Type B pancreatic cell (in vitro differentiated cells): ENCODE measurements at places on chromosomes 12 and 14.
A peak's percentile ranks its signal among the peaks of the same experiment; 100 is the strongest.

DNA sequence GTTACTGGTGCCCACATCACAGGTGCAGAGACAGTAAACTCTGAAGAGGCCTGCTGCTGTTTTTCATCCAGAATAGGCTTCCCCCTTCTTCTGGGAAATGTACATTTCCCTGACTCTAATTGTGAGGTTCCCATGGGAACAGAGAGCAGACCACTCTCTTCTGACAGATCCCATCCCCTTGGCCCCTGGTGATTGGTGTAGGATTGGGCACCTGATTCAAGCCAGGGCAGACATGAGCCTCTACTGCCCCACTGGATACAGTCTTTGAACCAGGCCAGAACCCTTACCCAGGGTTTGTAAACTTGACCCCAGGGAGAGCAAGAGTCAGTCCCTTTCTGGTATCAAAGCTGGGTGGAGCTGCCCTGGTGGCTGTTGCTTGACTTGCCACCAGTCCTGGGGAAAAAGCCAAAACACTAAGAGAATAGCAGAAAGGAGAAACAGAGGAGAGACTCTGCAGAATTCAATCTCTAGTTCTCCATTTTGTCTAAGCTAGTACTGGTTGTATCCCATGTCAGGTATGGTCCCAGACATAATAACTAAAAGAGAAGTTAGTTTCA, 14.8 kb upstream of the NFYB start:
- DNase-seq, result no peak

DNA sequence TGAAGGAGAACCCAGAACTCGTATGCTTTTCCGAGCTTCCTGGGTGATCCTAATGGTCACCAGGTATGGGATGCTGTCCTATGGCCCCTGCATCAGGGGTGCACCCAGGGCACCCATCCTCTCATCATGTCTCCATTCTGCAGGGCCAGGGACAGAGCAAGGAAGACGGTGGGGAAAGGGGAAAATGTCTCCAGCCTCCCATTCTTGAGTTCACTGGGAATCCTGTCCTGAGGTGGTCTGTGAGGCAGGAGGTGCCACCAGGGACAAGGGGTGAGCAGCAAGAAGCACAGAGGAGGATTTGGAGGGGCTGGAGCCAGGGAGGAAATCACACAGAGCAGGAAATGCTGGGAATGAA, 14.9 kb upstream of the SLC6A12 start:
- peak; percentile 50 for DNase-seq

- DNase-seq, result no peak
These were observed 49.0 kb downstream of the LIMA1 start for GRCh38 chr12:50234347-50234746.

DNA sequence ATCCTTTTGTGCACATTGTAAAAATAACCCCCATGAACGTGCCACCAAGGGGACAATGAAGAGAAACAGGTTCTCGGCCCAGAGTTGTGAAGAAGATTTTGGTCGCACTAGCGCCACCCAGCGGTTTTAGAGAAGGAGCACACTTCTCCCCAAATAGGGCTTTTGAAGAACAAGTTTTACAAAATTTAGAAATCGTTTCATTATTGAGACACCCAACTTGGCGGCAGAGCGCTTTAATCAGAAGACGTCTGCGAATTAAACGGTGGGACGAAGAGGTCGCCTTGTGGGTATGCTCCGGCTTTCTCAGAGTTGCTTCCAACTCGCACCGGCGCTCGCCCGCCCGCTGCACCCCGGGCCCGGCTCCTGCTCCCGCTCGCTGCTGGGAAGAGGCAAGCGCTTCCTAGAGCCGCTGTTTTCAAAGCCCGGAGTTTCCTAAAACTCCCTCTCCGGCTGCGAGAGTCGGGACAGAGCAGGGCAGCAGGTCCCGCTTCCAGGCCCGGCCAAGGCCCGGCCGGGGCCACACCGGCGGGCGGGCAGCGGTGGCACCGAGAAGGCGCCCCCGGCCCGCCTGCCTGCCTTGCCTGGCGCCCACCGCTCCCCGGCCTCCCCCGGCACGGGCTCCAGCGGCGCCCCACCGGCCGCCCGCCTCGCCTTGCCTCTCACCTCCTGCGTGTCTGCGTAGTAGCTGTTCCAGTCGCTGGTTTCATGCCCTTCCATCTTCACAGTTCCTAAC, 645 bp downstream of the FOXA1 start:
- DNase-seq, result no peak

- DNase-seq, result no peak
These were observed 62.9 kb downstream of the TRAF3 start for GRCh38 chr14:102840115-102840514.

GRCh38 chr12:109504068-109504467, 26.6 kb downstream of the UBE3B start:
- no peak for DNase-seq

DNA sequence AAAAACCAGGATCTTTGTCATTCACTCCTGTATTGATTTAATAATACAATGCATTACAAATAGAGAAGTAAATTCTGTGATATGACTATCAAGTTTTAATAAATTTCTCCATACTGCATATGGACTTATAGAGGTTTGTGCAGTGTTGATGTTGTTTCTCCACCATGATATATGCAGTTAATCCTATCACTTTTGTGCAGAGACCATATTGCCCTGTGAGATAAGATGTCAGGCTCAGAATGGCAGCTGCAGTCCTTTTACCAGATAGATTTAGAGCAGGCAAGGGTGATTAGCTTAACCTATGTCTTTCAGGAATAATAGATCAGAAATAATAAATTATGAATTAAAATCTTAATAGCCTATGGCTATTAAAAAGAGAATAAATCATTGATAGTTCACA, 38.6 kb upstream of the KCNJ8 start:
- no peak for DNase-seq

DNA sequence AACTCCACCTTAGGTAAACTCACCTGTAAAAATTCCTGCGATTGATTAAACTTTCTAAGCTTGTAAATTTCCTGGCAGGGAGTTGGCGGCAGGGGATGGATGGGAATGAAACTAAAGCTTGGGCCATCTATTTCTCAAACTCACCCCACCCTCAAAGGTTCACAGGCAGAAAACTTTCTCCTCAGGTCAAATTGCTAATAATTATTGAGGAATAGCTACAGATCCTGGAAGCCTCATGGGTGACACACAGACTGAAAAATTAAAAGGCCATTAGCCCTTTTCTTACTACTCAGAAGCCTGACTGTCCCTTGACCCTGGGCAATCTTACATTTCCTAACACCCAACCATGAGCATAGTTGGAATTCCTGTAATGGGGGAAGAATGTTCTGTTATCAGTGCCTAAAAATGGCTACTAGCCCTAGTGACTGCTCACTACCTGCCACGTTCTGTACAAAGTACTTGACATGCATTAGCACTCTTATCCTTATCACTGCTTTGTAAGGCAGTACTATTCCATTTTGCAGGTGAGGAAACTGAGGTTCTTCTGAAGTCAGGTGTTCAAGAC, 12.4 kb upstream of the SYNDIG1L start:
- no peak for DNase-seq

DNA sequence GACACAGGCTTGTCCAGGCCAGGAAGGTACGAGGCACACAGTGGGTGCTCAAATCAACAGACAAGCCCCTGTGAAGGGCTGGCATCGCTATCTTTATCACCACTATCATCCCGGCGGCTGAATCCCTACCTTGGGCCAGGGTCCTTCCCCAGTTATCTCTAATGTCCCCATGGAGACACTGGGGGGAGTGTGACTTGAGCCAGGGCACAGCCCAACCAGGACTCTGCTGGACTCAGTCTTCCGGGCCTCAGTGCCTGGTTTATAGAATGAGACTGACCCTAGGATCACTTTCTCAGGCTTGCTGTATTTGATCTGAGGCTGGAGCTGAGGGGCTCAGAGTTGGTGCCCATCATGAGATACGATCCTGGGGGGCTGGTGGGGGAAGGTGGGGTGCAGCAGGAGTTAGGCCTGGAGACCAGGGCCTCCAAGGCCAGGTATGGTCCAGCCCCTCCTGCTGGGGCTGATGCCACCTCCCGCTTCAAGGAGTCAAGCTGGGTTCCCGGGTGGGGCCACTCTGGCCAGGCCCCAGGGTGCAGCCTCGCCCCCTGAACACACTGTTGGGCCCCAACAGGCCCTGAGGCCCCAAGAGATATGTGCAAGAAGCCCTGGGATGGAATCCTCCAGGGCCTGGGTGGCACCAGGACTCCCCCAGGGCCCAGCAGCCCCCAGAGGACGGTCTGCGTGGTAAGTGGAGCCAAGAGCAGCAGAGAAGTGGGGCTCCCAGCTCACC, 11.8 kb downstream of the BEGAIN start:
- DNase-seq, result no peak

DNA sequence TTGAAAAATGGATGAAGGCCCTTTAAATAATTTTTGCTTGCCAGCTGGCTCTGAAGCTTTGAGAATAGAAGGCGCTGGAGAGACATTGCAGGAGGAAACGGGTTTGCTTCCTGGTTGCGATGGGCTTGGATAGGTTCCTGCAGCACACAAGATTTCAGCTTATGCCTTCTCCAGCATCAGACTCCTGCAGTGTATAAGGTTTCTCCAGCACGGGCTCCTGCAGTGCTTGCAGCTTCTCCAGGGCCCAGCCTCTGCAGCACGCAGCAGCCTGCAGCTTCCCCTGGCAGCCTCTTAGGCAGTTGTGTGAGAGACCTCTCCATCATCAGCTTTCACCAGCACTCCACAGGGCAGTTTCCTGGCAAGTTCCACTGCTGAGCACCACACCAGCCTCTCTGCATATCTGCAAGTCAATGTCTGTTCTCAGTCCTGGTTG, 78.7 kb upstream of the ZDHHC17 start:
- no peak for DNase-seq

GRCh38 chr14:103121121-103121845, 2.0 kb upstream of the TNFAIP2 start:
- DNase-seq, result no peak

DNA sequence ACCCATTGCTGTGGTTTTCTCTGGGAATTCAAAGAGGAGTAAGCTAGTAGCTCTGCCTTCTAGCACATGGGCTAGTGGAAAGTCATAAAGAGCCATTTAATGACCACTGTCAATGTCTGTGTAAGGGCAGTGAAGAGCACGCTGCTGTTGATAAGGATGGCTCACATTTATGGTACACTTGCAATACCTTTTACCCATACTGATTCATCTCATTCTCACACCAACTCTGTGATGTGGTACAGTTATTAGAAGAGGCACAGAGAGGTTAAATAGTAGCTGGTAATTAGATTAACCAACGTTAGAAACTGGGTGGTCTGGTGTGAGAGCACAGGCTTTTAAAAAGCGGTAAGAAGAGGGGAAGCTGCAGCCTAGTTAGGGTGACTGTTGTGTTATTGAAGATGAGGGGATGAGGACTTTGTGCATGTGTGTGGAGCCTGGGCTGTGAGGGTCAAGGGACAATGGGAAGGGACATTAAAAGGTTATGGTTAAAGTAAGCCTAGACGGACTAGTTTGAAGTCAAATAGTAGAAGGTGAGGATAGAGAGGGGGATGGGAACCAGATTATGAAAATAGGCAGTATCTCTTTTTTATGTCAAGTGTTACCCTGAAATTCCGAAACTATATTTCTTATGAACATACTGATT, 25.2 kb downstream of the RASSF3 start:
- no peak for DNase-seq

- DNase-seq, result no peak
These were observed 199.0 kb downstream of the DUSP6 start for GRCh38 chr12:89153341-89153740.

DNA sequence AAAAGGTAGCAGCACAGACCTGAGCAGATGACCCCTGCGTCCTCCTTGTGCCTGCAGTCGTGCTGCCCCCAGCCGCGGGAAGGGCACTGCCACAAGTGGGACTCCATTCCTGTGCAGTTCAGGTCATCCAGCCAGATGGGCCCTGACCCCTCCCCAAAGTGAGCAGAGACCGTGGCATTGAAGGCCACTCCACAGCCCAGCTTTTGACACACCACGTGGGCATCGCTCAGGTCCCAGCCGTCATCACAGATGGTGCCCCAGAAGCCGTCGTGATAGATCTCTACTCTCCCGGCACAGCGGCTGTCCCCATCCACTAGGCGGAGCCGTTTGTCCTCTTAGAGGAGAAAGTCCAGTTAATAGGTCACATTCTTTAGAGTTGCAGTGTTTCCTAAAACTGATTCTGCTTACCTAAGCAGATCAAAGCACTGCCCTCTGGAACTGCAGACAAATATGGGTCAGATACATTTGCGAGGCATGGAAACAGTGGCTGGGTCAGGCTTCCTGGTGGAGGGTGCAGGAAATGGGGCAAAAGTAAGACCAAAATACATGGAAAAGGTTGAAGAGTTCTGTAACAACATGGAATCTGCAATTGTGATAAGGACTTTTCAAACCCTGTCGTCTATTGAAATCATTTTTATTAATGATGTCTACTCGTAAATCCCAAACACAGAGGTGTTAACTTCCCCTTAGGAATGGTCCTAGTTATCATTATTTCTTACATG, 69.4 kb downstream of the CD163L1 start:
- DNase-seq, result no peak

- DNase-seq, result no peak
These were observed 14.5 kb upstream of the FLVCR2 start for GRCh38 chr14:75563931-75564330.

DNA sequence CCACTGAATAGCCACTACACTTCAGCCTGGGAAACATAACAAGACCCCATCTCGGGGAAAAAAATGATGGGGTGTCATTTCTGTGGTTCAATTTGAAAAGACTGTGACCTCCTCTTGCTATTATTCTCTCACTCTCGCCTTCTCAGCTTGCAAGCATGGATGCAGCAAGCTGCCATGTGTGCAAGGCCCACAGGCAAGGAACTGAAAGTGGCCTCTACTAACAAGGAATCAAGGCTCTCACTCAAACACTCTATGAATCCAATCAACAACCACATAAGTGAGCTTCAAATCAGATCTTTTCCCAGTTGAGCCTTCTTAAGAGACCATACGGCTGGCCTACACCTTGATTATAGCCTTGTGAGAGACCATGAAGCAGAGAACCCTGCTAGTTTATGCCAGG, 17.9 kb upstream of the DHRS7 start:
- DNase-seq, result no peak

DNA sequence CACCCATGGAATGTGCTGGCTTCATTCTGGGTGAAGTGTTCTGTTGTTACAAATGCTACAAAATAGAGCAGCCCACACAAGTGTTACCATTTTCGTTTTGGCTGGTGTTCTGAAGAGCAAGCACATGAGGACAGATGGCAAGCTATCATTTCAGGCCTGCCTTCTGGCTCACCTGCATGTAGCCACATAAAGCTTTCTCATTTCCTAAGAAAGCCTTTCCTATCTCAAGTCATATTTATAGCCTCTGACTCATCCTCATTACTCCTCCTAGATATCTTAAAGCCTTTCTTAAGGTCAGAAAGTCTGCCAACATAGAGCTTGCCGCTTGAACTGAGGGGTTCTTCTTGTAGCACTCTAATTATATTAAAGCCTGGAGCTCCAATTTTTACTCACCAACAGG, 89.0 kb downstream of the PTPRR start:
- DNase-seq, result no peak

GRCh38 chr14:77979171-77979570, 179.3 kb downstream of the ADCK1 start:
- peak; percentile 6 for DNase-seq

- DNase-seq, result no peak
These were observed 18.8 kb downstream of the WBP11 start for GRCh38 chr12:14784471-14784870.

DNA sequence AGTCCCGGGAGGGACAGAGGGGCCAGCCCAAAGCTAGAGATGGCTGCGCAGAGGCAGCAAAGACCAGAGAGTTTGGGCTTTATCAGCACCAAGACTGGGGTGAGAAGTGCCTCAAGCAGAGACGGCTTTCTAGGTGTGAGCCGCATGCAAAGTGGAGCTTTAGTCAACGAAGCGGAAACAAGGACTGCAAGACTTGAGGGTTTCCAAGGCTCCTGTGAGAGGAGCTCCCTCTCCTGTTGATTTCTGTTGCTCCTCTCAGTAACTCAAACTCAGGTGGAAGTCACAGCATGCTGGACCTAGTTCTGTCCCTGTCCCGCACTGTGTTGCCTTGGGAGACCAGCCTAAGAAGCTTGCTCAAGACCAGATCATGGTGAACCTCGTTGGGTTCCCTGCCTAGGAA, 327.8 kb downstream of the MED13L start:
- DNase-seq, result no peak
